CD4-positive, alpha-beta memory T cell (primary cell): ENCODE measurements at places on chromosomes 2 and 18. TPM values are rescaled to one million over a fixed set of nuclear protein-coding genes. Genes with fewer than 3 reads are reported as not detected.
A peak's percentile ranks its signal among the peaks of the same experiment; 100 is the strongest.

- DNase-seq = no peak
Measured at GRCh38 chr2:205759257-205759656, 77.0 kb downstream of the NRP2 start.

DNA sequence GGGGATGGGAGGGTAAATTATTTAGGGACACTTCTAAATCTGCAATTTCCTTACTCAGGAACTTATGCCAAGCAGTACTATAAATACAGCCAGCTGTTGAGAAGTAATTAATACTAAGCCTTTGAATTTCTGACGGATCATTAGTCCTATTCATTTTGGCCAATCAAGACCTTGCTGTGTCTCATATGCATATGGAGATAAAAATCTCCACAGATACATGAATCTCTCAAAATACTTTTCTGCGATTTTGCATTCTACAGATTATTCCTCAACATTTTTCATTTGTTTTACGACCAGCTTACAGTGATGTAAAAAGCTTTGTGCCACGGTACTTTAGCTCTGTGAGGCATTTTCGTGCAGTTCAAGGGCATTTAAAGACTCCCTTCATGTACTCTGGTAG, 16.7 kb downstream of the LANCL1 start:
- DNase-seq = no peak

GRCh38 chr2:72538486-72538885, 287.3 kb downstream of the EXOC6B start:
- no peak for DNase-seq

DNA sequence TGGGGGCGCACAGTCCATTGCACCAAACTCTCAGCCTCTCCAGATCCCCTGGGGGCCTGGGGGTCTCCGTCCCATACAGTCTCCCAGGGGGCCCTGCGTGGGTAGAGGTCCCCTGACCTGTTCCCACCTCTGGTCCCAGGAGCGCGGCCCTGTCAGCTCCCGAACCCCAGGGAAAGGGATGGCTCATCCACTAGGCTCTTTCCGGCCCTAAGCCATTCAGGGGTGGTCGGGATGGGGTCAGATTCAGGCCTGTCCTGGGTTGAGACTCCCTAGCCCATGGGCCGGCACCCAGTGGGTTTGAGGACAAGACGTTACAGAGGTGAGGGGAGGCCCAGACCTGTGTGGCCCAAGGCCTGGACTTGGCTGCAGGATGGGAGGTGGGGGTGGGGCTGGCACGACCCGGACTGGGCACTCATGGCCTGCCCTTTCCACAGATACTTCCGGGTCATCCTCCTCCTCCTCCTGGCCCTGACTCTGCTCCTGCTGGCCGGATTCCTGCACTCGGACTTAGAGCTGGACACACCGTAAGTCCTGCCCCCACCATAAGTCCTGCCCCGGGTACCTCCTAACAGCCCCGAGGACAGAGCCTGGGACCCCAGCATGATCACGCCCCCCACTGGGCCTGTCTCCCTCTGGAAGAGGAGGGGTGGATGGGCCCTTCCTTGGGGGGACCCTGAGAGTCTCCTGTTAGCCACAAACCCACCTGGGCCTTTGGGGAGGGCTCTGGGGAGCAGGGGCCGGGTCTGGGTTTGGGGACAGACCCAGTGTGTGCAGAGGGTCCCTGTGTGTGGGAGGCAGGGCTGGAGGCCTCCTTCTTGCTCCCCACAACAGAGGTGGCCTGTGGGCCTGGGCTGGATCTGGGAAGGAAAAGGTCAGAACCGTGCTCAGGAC, 10.1 kb upstream of the NEU4 start:
- DNase-seq = no peak

DNA sequence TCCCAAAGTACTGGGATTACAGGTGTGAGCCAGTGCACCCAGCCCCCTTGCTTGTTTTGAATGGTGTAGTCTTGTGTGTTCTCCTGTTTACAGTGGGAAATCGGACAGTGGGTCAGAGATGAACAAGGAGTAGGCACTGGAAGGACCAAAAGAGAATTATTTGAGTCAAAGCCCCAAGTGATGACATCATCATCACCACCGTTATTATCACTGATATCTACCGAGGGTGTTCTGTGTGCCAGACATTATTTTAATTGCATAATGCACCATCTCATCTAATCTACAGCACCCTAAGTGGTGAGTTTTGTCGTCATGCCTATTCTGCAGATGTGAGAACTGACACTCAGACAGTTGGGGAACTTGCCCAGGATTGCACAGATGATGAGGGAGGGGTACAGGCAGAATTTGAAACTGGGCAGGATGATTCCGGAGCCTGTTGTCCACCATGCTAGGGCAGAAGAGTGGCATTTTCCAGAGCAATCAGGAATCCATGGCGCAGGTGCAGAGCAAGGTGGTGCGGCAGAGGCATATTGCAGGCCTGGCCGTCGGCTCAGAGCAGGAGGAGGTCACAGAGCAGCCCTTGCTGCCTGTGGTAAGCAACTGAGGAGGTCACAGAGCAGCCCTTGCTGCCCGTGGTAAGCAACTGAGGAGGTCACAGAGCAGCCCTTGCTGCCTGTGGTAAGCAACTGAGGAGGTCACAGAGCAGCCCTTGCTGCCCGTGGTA, 137.0 kb upstream of the HDAC4 start:
- no peak for DNase-seq

- DNase-seq = peak; percentile 7
Measured at GRCh38 chr2:38465789-38466127, 88.7 kb upstream of the ATL2 start.

GRCh38 chr2:8565399-8566154, 116.3 kb upstream of the ID2 start:
- no peak for DNase-seq

DNA sequence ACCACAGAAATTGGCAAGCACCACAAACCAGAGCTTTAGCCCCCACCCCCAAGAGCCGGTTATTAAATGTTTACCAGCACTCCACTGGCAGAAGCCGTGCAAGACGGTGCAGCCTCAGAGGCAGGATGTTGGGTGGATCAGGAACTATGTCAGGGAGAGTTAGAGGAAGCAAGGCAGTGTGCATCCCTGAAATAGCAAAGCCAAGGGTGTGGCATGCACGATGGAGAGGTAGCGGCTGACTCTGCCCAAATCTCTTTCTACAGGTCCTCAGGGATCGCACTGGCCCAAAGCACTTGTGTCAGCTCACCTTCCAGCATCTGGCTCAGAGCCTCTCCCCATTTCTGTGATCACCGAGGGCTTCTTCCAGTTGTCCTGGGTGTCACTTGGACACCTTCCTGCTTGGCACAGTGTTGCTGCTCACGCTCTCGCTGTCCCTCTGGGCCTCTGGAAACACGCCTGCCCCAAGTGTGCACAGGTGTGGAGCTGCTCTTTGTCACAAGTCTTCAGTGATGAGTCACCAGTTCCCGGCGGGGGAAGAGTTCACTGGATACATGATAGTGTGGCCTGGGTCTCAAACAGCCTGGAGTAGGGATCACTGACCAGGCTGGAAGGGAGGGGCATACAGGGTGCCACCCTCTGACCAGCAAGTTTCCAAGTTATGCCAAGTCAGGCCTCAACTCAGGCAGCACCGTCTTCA, 17.3 kb upstream of the B3GNT7 start:
- DNase-seq = no peak

GRCh38 chr2:105404736-105405135, 5.9 kb upstream of the FHL2 start:
- DNase-seq = no peak

DNA sequence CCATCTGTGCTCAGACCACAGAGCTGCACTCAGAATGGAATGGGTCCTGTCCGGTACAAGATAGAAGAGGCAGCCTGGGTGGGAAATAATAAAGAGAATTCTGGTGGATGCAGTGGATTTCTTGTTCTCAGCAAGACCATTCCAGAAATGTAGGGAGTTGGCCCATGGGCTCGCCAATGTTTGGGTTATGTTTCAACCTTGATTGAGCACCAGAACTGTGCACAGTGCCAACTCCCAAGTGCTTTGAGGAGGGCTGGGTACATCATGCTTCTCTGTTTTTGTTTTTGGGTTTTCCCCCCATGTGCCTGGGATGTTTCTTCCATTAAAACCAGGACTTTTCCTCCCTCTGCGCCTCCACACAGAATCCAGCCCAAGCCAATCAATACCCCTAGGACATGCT, 304.1 kb downstream of the TNS1 start:
- no peak for DNase-seq

- DNase-seq = no peak
Measured at GRCh38 chr18:31269566-31269965, 48.4 kb upstream of the DSG1 start.

DNA sequence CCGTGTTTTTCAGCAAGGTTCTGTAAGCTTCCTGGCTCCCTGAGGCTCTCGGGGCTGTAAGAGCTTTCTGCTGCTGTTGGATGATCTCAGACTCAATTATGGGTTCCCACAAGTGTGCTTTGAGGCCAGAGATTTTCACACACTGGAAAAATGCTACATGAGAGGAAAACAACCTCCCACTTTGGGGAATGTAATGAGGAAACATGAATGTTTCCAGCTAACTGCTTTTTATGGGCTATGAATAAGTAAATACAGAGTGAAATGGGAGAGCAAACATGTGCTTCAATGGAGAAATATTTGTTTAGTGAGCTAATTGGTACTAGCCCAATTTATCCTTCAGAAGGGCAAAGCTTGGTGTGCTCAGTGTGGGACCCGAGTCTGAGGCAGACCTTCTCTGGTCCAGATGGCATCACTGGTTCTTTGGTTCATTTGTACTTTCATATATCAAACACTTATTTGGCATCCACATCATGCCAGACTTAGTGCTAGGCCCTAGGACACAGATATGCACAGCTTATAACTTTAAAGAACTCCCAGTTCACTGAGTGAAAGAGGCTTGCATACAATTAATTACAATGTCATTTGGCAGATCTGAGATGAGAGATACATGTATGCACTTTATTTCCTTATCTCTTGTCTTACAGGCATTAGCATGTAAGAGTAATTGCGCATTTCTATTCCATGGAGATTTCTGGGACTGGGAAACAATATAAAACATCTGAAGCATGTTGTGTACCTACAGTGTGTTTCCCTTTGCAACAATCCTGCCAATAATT, 248.8 kb downstream of the RDH14 start:
- DNase-seq = no peak

- no peak for DNase-seq
Measured at GRCh38 chr2:230985519-230986231, 10.2 kb upstream of the SPATA3 start.

- no peak for DNase-seq
Measured at GRCh38 chr2:168571061-168571460, 115.0 kb downstream of the CERS6 start.

DNA sequence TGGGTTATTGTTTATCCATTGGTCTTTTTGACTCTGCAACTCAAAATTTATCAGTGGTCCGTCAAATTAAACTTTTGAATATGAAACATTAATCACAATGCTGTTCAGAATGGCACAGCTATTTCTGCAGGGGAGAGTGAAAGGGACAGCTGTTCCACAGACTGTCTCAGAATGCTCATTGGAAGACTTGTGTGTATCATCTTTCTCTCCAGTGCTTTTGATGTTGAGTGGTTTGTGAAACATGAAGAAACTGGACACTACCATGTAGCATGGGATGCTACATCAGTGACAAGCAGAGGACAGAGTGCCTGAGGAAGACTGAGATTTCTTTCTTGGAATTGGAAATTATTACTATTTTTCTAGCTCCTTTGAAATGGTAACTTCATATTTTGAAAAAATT, 115.7 kb downstream of the PLCL1 start:
- no peak for DNase-seq

DNA sequence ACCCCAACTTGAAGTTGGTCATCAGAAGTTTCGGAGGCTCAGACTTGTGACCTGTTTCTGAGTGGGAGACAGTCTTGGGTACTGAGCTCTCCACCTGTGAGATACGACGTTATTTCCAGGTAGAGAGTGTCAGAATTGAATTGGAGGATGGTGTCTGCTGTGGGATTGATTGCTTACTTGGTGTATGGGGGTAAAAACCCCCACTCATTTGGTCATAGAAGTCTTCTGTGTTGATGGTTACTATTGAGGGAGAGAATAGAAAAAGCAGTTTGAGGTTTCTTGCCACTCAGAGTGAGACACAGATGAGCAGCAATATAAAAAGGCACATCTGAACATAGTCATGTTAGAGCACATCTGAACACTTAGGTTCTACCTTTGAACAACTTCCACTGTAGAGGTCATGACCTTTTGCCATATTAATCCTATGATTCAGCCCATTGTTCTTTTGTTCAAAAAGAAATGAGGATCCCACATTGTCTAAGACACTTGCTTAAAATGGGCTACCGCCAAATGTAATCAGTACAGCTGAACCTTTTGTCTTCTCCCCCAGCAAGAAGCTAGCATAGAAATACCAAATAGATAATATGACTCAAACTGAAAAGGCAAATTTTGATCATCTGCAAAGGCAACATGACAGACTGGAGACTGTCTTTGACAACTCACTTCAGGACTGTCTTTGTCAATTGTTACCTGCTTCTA, 73.3 kb downstream of the NAB1 start:
- no peak for DNase-seq

DNA sequence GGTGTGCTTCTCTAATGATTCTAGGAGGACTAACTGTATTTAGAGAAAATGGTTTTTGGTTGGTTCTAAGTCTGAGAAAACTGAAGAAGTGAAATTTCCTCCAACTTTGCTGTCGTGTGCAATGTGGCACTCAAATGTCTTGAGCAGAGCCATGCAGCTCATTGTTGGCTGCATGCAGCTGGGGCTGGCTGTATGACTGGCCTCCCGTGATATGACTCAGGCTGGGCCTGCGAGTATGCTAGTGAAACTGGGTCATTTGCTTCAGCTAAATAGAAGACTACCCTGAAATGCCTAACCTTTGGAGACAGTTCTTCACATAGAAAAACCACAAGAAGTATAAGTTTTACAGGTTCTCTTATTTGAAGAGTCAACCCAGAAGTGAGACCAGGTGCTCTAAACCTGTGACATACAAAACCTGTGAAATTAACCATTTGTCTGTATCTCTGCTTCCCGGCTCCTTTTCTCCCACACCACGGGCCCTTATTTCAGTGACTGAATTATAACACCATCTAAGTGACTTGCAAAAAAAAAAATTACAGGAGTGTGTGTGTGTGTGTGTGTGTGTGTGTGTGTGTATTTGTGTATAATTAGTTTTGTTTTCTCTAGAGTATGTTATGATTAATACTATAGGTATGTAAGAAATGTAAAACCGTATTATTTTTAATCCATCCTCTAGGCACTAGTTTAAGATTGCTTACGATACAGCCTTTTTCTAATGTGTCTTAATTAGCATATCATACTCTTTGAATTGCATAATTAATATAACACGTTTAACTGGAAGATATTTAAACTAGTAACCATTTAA, 15.9 kb downstream of the POLI start:
- peak; percentile 22 for DNase-seq

Gene CTAGE1
- not detected for polyA plus RNA-seq

Gene NAT8
- polyA plus RNA-seq = not detected

Gene MTIF2
- 17.6 TPM for polyA plus RNA-seq

Gene OSR1
- polyA plus RNA-seq = not detected

Gene VIL1
- polyA plus RNA-seq = not detected

Gene ZSCAN30
- polyA plus RNA-seq = 5.6 TPM

Gene ARHGAP15
- 506 TPM for polyA plus RNA-seq

Gene LANCL1
- polyA plus RNA-seq = 25.0 TPM
